ENCODE measurements at places on chromosomes 3 and 15.

DNA sequence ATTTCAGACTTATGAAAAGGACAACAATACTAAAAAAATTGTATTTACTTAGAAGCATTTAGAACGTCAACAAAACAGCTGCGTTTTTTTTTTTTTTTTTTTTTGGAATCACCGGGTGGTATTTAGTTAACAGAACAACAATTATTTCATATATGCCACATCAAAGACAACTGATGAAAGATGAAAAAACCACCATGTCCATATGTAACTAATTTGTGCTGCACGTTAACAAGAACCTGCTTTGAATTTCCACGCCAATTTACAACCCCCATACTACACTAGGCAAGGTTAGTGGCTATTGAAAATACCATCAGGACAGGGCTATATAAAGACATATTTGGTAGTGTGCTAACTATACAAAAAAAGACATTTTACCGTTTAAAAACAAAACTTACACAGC lies 189.3 kb upstream of the ROBO1 start:
- DNase-seq = no peak

DNA sequence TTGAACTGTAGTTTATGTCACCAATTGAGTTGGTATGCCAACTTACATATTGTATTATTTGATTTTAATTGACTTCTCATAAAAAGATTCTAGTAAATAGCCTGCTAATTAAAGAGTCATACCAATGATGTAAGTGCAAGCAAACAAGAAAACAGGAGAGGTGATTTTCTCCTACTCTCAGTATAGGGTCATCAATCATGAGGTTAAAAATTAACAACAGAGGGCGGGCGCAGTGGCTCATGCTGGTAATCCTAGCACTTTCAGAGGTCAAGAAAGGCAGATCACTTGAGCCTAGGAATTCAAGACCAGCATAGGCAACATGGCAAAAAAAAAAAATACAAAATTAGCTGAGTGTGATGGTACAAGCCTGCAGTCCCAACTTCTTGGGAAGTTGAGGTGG lies 108.7 kb downstream of the MYO9A start:
- DNase-seq = no peak

- no peak for DNase-seq
Observed at GRCh38 chr15:31799715-31800321, 230.5 kb upstream of the CHRNA7 start.

- no peak for DNase-seq
Observed at GRCh38 chr3:33217866-33218445, 654 bp downstream of the SUSD5 start.

GRCh38 chr15:42548249-42549031 lies at the start of the genes HAUS2 and LRRC57:
HAUS2 (plus strand) TSS chr15:42548838; CDS start chr15:42548873, 35 bp downstream.
LRRC57 (minus strand) TSS chr15:42548793; CDS start chr15:42548434, 359 bp downstream.
- peak; percentile 84 for DNase-seq

- no peak for DNase-seq
Observed at GRCh38 chr3:111481551-111481950, 60.4 kb upstream of the CD96 start.

DNA sequence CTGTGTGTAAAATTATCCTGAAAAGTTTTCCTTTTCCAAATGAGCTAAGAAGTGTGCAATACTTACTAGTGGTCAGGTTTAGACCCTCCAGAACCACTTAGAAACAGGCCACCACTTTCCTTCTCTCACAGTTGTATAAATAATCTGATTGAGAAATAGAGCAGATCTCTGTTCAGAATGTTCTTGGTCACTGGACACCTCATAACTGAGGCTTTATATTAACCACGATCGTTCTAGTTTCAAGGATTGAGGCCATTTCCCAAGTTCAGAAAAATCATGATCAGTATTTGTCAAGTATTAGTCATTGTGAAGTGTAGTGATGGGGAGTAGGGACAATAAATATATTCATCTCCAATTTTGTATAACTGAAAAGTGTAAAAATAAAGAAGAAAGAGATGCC lies 1.0 kb upstream of the MAP3K13 start:
- DNase-seq = no peak

GRCh38 chr3:193972832-193973231 lies 163.1 kb upstream of the HES1 start:
- DNase-seq = no peak

GRCh38 chr3:114942773-114943172 lies 204.3 kb downstream of the ZBTB20 start:
- no peak for DNase-seq

DNA sequence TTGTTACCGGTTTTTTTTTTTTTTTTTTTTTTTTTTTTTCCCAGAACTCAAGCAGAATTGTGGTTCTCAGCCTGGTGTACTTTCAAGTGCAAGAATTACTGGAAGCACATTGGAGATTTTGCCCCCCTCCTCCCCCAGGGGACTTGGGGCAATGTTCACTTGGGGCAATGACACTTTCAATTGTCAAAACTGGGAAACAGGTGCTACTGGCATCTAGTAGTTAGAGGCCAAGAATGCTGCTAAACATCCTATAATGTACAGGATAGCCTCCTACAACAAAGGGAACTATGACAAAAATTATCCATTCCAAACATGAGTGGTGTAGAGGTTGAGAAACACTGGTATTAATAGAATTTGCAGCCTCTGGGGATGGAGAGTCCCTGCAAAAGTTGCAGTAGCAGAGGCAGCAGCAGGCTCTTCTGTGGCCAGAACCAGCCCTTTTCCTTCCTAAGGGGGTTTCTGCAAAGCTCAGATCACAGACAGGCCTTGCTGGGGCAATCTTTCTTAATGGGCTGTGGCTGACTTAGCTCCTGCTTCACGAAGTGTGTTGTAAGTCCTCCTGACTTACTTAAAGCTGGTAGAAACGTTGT lies 144.3 kb upstream of the MRPS22 start:
- no peak for DNase-seq

DNA sequence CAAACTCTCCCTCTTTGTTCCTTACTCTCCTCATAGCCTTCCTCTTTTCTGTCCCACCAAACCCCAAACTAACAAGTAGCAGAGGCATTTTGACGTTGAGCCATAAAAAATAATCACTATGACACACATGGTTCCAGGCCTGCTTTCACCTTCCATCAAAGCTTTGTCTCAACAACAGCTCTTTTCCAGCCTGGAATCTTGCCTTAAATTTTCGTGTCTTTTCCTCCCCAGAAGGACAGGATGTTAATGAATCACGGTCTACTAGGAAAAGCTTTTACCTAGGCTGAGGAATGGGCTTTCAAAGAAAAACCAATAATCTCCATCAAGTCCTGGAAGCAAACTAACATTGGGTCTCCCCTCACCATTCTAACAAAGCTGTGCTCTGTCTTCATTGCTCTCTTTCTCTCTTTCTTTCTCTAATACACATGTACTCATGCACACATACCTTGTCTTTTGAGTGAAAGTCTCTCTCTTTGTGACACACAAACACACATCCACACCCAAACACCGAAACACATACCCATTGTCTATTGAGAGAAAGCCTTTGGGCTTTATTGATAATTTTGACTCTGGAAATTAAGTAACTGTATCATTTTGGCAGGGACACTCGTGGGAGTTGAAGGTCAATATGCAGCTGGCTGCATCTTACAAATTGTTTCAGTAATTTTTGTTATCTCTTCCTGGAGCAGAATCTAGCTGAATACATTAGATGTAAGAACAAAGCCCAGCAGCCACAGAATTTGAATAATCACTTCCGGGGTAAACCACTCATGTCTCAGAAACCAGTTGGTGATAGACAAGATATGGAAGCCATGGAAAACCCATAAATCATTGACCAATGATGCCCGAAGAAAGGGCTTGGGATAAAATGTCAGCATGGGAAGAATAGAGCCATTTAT lies 107.4 kb upstream of the SLC4A7 start:
- DNase-seq = no peak

DNA sequence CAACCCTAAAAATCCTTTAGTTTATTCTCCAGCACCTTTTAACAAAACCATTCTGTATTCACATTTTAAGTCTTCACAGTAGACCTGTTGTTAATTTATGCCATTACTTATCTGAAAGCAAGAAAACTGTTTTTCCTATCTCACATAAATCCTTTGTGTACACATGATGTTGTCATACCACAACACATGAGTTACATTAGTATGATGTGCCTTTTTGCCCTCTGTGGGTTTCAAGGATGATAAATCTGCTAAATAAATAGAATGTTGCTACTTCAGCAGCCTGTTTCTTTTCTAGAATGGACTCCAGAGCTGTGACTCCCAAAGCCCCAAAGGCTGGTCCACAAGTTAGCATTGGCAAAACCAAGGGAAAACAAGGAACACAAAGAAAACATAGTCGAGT lies 151.6 kb downstream of the SERPINI1 start:
- no peak for DNase-seq

- DNase-seq = no peak
Observed at GRCh38 chr3:190644766-190645165, 130.9 kb downstream of the IL1RAP start.

DNA sequence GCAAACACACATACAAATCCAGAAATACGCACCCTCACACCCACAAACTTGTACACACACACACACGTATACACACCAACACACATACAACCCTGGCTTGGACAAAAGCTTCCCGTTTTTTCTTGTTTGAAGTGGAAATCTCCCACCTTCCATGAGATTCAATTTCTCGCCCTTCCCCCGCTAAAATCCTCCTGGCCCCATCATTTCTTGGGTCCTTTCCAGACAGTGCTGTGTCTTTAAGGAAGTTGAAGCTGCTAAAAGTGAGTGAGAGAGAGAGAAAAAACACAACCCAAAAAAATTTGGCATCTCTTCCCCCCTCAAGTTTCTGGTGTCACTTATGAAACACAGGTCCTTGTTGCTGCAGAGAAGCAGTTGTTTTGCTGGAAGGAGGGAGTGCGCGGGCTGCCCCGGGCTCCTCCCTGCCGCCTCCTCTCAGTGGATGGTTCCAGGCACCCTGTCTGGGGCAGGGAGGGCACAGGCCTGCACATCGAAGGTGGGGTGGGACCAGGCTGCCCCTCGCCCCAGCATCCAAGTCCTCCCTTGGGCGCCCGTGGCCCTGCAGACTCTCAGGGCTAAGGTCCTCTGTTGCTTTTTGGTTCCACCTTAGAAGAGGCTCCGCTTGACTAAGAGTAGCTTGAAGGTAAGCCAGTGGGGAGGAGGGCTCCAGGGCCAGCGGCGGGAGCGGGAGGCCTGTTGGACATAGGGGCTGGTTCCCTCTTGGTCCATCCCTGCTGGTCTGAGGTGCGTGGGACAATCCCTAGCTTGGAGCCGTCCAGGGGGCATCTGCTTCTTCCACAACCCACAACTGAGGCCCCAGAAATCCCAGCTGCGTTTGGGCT lies at the start of gene ISLR:
ISLR (plus strand) TSS at position 331 of the 839 bp plus-strand sequence. CDS start 1,149 bp downstream, outside the sequence.
- DNase-seq = no peak

- DNase-seq = no peak
Observed at GRCh38 chr3:32419742-32420125, 28.1 kb downstream of the CMTM7 start.

- no peak for DNase-seq
Observed at GRCh38 chr3:83632526-83632925, 1326.3 kb upstream of the CADM2 start.

DNA sequence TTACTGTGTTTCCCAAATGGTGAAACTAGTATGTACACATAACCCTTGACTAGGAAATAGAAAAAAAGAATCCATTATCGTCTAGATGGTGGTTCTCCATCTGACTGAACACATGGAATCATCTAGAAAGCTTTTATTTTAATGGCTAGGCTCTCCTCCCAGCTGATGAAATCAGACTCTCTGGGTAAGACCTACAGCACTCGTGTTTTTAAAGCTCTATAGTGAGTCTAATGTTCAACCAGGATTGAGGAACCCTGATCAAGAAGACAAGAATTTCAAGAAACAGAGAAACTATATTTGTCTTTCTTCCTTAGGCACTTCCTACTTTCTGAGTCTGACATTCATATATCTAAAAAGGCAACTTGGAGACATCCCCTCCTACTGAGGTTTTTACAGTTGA lies 118.8 kb downstream of the TMCO5A start:
- DNase-seq = no peak

GRCh38 chr3:156483002-156483401 lies 71.9 kb downstream of the SSR3 start:
- DNase-seq = no peak

DNA sequence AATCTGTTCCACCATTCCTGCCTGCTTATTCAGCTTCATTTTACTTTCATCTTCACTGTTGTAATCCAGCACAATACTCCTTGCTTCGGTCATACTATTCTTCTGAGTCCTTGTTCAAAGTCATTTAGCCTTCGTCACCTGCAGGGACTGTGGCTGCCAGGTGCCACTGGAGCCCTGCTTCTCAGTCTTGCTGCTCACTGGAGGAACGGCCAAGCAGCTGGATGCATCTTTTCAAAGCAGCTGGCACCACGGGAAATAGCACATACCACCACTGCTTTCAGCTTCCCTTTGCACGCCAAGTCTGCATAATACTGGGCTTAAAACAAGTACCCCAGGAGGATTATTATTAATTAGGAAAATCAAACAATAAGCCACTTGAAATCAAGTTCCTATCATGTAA lies 287.6 kb downstream of the BCHE start:
- no peak for DNase-seq

DNA sequence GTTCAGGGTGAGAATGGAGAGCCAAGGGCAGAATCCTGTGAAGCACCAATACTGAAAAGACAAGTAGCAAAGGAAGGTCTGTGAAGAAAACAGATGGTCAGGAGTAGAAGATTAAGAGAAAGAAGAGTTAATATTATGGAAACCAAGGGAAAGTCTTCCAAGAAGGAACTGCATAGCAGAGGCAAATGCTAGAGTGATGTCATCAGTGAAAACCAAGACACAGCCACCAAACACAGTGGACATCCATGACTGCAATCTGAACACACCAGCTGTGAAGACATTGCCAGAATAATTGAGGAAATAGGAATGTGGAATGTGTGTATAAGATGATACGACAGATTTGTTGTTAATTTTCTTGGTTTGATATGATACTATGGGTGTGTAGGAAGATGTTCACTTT lies 26.8 kb upstream of the ZBTB38 start:
- DNase-seq = no peak

DNA sequence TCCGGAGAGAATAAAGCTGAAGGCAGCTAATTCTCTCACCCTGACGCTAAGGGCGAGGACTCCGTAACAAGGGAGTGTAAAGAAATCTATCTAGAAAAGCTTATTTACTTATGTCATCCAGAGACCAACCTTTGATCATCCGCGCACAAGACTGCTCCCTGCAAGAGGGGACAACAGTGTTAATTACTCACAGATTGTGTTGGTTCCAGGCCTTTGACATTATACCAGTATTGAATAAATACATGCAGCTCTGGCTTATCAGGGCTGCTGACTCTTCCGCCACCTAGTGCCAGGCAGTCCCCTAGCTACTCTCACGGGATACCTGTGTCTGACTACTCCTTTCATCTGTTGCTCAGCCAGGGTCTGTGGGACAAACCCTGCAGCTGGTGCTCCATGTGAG lies 211.7 kb downstream of the DTWD1 start:
- no peak for DNase-seq

GRCh38 chr3:144039661-144040060 lies 68.0 kb downstream of the DIPK2A start:
- DNase-seq = no peak

Data from anterior cingulate cortex (tissue), 58 donors.